ENCODE measurements at places on chromosomes 11 and 22.

DNA sequence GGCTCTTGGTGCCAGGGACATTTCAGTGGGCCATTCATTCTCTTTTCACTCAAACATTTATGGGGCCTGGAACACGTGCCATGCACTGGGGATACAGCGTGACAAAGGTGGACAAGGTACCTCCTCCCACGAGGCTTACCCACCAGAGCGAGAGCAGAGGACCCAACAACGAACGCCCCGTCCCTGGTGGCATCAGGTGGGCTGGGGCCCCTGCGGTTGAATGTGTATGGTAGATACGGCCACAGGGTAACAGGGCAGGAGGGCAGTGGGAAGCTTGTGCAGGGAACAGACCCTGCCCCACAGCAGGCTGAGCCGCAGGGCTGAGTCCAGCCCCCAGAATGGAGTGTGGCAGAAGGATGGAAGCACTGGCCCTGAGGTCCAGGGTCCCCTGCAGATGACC, 81.1 kb downstream of the LRRC32 start:
- no peak for DNase-seq

- DNase-seq: no peak
These were observed 252.3 kb downstream of the KIRREL3 start for GRCh38 chr11:126748100-126748791.

DNA sequence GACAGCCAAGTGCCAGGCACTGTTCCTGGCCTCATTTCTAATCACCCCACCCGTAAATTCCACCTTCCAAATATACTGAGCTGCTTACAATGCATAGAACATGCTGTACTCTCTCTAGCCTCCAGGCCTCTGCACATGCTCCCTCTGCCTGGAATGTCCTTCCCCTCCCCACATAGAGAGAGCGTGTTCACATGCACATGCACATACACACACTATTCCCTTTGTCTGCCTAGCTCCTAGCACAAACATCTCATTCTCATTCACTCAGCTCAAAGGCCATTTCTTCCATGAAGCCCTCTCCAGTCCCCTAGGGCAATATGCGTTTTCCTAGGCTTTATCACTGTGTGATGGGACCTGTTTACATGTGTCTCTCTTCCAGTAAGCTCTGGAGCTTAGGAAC, 144.6 kb downstream of the WT1 start:
- DNase-seq: no peak

- DNase-seq: no peak
These were observed 30.6 kb downstream of the EXPH5 start for GRCh38 chr11:108562746-108563581.

DNA sequence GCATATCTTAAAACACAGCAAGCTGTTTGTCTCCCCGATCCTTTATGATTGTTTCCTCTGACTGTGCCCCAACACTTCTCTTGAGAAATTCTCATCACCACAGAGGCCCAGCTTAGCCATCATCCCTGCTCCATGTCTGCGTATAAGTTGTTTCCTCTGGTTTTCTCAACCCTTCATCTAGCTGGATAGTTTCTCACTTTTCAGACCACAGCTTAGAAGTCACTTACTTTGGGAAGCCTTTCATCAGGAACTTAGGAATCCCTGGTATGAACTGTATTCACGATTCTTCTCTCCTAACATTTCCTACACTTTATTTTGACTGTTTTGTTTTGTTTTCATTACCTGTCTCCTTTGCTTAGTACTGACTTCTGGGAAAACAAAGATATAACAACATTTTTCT, 295.2 kb downstream of the GUCY1A2 start:
- DNase-seq: no peak

- DNase-seq: no peak
These were observed 7.3 kb downstream of the CADM1 start for GRCh38 chr11:115496892-115497291.

DNA sequence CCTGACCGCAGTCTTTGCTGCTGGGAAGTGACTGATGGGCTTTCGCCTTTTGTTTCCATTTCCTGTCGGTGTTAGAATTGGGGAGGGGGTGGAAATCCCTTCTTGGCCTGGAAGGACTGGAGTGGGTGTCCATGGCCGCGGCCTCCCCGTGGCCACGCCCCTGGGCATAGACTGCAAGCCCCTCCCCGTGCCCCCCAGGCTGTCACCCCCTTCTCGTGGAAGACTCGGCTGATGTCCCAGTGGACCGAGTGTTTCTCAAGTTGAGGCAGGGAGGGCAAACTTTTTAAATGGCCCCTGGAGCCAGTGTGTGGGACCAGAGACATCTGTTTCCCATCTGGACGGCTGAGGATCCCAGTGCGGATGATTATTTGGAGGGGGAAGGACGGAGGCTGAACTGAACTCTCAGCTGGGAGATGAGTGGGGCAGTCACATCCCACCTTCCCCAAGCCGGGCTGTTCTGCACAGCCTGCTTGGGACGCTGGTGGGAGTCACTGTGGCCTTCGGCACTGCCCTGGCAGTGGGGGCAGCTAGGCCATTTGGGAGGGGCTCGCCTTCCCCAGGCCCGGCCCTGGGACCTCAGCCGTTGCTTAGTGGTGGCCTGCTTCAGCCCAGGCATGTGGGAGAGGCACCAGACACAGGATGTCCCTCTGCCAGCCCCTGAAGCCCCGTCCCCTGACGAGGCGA, 1.6 kb downstream of the CD81 start:
- no peak for DNase-seq

DNA sequence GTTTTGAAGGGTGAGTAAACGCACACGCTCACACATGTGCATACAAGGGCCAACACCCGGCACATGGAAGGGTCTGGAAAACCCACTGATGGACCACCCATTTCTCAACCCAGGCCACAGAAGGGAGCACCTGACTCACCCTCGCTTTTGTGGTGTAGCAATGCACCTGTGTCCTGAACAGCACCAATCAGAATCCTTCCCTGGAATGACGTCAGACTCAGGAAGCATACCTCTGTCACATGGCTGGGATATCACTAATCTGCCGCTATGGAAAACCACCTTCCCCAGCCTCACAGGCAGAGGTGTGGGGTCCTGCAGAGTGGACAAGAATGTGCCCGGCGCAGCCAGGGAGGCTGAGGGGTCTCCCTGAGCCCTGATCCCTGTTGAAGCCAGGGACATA, 9.0 kb upstream of the OSM start:
- DNase-seq: peak; percentile 75

- no peak for DNase-seq
These were observed 315.9 kb upstream of the CCDC90B start for GRCh38 chr11:83601914-83602527.

GRCh38 chr11:46285173-46285572, 7.7 kb downstream of the CREB3L1 start:
- no peak for DNase-seq

DNA sequence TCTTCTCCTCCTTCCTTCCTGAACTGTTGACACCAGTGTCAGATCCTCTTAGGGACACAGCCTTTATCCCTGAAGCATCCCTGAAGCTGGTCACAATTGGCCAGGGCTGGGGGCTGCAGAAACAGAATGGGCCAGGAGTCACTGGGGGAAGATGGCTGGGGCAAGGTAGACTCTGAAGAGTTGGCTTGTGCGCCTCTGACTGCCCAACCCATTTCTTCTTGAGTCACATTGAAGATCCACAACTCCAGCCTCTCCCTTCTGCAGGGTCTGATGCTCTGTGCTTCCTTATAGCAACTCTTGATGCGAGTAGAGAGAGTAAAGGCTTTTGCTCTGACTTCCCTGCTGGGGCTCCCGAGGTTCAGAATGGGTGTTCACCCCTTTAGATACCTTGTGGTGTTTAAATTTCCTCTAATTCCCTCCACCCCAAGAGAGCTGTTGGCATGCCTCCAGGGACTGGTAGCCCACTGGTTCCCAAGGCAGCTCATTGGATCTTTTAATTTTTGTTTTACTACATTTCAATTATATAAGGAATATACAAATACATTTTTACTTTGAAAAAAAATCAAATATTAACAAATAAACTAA, 13.4 kb downstream of the PRDM11 start:
- peak; percentile 21 for DNase-seq

DNA sequence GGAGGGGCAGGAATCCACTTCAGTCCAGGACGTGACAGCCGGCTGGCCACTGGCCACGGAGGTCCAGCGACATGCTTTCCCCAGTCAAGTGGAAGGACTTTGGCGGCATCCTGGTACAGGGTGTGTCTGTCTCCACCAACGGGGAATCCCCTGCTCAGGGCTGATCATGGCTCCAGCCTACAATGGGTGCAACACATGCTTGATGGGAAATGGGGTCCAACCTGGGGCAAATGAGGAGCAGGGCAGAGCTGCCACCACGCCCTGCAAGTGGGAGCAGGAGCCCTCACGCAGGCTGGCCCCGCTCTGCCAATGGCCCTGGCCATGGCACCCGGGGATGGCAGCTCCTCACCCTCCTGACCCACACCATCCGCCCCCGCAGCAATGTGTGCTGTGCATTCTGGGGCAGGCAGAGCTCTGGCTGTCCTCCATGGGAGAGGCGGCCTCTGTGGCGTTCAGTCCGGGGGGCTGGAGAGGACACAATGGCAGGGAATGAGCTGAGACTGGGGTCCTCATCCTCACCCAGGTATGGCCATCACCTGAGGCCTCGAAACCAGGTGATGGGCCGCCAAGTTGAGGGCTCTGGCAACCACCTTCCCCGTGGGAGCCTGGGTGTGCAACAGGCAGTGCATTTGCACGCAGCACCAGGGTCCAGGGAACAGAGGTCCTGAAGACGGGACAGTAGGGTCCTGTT, 5.8 kb upstream of the SEPTIN5 start:
- DNase-seq: peak; percentile 59

- DNase-seq: no peak
These were observed 41.1 kb upstream of the NARS2 start for GRCh38 chr11:78615724-78616123.

GRCh38 chr22:22410121-22410520, 98.4 kb downstream of the ZNF280B start:
- no peak for DNase-seq

- DNase-seq: no peak
These were observed 238.7 kb downstream of the FAM181B start for GRCh38 chr11:82494988-82495432.

DNA sequence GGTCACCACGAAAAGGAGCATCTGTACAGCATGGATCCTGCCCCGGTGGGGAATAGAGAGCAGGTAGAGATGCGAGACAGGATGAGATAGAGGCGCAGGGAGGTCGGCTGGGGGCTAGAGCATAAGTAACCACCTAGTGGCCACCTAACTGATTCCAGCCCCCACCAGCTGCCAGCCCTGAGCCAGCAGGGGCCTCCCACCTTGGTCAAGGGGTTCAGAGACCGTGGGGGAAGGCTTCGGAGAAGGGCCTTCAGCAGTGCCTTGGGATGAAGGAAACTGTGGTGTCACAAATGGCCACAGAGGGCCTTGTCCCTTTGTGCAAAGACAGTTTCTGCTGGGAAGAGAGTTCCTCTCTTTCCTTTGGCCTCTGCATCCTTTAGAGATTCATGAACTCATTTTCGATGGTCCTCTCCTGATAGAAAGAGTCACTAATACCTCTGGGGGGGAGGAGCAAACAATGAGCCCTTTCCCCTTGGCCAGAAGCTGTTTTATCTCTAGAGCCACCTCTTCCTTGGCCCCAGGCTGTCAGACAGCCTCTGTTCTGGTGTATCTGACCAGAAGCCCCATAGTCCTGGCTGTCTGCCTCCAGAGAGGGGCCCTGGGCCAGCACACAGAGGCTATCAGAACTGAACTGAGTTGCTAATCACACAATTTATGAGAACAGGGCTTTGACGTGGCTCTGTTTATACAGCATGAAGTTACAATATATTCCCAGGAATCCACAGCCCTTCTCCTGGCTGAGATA, 146.0 kb downstream of the PARVA start:
- DNase-seq: no peak

- no peak for DNase-seq
These were observed 429.5 kb downstream of the BUD13 start for GRCh38 chr11:116343270-116343669.

GRCh38 chr11:18536209-18536608, 9.5 kb upstream of the TSG101 start:
- no peak for DNase-seq

- DNase-seq: no peak
These were observed 157.6 kb upstream of the BLID start for GRCh38 chr11:122273476-122274191.

Measured in activated effector memory CD4-positive, alpha-beta T cell treated with anti-CD3 and anti-CD28 coated beads, Interleukin-2, amount 50 U/mL, for 16 hours (primary cell).